Activated naive CD8-positive, alpha-beta T cell treated with anti-CD3 and anti-CD28 coated beads, Interleukin-2, amount 50 U/mL, for 16 hours (primary cell): ENCODE measurements at places on chromosomes 4 and X.

DNA sequence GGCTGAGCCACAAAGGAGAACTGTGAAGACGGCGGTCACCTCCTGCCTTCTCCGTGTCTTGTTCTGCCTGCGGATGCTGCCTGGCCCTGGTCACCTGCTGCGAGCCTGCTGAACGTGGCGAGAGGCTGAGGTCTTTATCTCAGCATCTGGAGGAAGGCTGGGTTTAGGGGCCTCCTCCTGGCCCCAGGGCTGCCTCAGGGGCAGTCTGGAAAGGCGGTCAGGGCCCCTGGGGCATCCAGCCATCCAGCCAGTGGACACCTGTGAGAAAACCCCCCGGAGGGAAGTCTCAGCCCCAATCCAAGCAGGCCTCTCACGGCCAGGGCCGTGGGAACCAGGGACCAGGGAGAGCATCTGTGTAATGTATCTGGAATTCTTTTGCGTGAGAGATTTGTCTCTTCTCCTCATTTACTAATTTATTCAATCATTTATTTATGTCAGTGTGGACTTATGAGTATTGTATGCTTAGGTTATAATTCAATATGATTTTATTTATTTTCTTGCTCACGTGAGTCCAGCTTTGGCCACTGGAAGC is 11.3 kb downstream of the PDE6B start:
- DNase-seq = no peak

DNA sequence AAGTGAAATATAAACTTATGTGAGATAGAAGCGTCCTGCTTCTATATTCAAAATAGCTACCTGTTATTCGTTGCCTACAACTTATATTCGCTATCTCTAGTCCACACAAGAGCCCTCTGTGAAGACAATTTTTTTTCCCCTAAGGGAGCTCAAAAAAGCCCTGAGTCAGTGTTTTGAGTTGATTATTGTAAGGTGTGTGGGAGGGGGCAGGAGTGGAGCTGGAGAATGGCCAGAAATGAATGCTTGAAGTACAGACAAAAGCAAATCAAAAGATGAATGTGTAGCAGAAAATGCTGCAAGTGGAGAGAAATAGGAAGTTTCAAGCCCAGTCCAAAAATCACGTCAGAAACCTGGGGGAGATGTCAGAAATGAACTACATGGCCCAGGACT is 655.0 kb upstream of the LCORL start:
- no peak for DNase-seq

DNA sequence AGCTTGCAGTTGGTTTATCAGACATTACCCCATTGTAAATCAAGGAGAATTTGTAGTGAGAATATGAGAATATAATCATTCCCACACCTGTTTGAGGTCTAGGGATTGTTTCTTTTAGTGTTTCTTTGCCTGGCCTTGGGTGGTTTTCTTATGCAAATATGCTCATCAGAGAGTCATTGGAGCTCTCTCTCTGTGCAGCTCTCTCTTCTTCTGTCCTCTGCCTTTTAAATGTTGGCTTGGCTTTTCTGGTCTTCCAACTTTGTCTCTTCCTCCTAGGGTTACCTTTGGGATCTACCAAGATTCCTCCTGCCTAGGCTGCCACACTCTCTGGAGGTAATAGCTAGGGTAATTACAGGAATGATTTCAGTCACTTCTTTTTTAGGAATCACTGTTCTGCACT is 102.3 kb upstream of the ARSJ start:
- no peak for DNase-seq

DNA sequence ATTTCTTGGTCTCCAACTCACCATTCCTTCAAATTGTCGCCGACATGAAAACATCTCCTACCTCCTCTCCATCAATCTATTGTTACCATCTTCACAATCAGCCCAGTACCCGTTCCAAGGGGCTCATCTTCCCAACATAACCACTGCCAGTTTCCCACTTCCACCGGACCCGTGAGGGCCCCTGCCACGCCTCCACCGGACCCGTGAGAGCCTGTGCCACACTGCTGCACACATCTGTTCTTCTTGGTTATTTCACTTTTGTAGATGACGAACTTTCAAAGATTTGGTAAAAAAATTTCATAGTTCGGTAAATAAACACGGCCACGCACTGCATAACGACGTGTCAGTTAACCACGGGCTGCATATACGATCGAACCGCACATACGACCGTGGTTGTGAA is 65.0 kb downstream of the FAT1 start:
- DNase-seq = no peak

- no peak for DNase-seq
These were observed 33.3 kb downstream of the IL2 start for GRCh38 chr4:122423246-122423645.

- no peak for DNase-seq
These were observed 6.4 kb downstream of the FOXP3 start for GRCh38 chrX:49257846-49258748.

DNA sequence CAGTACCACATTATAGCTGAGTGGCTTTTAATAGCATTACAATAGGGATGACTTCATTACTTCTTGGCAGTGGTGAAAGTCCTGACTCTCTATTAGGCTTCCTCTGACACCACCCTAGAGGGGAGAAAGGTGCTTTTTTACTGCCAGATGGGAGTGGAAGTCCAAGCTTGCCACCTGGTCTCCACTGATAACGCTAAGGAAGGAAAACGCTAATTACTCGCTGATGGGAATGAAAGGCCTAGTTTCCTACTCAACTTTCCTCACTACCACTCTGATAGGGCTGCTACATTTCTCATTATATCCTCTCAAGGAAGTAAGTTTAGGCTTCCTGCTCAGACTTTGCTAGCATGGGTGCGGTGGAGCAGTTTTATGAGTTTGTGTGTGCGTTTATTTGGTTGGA is 62.3 kb upstream of the PAGE3 start:
- no peak for DNase-seq

GRCh38 chrX:115892787-115893671 is 277.5 kb upstream of the AGTR2 start:
- no peak for DNase-seq

- DNase-seq = no peak
These were observed 41.5 kb downstream of the SOWAHB start for GRCh38 chr4:76856243-76857073.

- no peak for DNase-seq
These were observed 21.9 kb upstream of the P2RY8 start for GRCh38 chrX:1558761-1559468.

DNA sequence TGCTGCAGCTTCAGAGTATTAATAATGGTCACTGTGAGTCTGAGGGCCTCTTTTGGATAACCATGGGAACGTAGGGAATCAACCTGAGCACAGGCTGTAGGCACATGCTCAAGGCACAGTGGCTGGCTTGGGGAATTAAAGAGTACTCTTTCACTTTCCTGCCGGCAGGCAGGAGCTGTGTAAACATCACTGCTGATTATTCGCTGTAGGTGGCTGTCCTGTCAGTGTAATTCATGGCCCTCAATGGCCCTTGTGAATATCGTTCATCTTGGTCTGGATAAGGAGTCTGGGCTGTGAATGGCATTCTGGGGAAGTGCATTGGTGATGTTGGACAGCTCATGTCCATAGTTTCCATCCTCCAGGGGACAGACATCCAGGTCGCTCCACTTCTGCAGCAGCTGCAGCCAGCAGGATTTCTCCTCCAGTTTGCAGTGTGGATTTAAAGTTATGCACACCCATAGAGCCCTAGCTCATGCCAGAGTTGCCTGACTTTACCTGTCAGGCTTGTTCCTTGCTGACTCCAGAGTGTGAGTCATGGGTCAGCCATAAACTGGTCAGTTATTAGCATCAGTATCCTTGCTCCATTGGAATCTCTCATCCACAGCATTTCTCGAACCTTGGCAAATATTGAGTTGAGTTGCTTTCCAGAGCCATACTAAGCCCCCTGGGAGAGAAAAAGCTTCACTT is 43.0 kb downstream of the C4orf33 start:
- no peak for DNase-seq

DNA sequence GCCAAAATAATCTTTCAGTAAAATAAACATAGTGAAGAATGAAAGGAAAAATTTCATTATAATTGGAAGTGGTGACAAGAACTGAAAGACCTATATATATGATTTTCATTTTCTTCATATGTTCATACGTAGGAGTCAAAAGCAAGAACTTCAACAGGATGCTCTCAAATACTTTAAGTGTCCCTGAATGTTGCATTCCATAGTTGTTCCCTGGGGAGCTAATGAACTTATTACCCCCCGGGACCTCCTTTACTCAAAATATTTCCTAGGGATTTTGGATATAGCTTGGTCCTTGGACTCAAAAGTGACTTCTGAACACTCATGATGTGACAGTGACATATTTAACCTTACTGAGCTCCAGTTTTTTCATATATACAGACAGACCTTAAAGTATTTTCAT is 44.9 kb upstream of the NDST4 start:
- no peak for DNase-seq

DNA sequence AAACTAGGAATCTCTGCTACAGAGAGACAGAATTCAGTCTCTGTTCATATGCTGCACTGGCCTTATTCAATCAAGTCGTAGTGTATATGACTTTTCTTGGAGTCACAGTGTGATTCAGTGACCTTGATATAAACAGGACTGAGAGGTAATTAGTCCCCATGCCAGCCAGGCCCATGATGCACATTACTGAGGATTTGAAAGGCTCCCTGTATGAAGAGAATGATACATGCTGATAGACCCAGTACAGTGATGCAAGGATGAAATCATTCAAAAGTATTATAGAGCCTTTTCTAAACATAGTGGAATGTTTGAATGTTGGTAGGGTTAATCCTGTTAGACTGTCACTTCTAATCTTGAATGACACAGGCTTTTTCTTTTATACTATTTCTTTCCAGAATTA is 34.1 kb downstream of the ANXA3 start:
- no peak for DNase-seq
